ENCODE measurements at places on chromosomes 11 and 22.

DNA sequence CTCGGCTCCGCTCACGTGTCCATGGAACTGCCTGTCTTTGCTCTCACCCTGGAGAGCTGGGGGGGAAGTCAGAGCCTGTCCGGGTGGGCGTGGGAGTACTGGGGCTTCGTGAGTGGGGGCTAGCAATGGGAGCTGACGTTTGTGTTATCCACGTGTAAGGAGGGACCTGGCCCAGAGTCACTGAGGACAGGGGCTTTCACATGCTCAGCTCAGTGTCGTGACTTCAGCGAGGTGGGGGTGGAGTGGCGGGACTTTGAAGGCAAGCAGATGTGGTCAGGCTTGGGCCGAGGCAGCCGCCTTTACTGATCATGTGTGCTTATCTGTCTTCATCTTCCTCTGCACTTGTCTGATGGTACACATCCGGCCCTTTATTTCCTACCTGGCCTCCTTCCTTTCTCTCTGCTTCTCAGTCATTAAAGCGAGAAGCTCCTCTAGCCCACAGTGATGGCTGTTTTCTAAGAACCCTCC lies 113.1 kb upstream of the NNMT start:
- peak; percentile 49 for DNase-seq

DNA sequence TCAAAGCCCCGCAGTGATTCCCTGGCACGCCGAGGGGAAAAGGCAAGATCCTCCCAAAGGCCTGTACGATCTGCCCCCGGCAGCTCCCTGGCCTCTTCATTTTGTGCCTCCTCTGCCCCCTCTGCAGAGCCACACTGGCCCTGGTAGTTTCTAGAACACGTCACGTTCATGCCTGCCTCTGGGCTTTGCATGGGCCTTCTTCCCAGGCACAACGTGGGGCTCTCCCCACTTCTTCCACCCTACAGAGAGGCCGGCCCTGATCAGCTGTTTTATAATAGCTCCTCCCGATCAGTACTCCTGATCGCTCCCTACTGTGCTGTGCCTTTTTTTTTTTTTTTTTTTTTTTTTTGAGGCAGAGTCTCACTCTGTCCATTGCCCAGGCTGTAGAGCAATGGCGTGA lies 78.4 kb downstream of the PTPRJ start:
- DNase-seq: no peak

DNA sequence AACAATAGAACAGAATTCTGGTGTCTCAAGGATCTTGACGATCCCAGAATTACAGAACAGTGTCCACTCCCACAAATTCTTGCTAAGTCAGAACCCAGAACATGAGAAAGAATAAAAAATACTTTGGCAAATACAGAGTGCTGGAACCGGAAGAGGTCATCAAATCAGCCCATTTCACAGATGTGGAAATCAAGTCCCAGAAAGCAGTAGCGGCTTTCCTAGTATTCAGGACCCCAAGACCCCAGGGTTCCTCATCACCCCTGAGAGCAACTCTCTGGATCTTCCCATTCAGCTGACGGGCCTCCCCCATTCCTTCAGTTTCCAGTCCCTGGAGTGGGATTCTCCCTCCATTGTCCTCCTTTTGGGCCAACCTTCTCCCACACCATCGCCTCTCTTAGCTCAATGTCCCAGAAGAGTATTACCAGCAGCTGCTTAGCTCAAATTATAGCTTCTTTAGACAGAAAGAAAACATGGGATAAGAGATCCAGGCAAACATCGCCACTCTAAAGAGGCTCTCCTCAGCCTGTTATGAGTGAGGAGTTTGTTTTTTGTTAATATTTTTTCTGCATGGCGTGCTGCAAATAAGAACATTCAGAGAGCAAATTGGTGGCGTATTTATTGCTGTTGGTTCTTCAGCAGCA lies 268.3 kb downstream of the MN1 start:
- DNase-seq: peak; percentile 52

DNA sequence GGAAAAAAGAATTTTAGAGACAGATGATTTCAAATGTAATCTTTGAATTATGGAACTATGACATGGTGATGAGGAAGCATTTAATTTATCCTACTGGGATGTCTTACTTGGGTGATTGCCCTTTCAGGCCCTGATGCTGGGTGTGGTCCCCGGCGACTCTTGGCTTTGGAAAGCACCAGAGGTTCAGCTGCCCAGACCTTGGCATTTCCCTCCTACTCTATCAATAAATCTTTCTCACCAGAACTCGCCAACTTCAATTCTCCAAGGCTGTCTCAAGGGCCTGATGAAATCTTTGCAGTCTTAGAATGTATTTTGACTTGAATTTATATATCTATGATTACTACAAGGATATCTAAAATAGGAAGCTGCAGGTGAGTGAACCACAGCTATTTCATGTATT lies 18.5 kb upstream of the OR4D5 start:
- no peak for DNase-seq

GRCh38 chr11:69111624-69112542 lies 43.9 kb upstream of the SMIM38 start:
- no peak for DNase-seq

- no peak for DNase-seq
Measured at GRCh38 chr11:110340436-110340835, 44.0 kb upstream of the RDX start.

DNA sequence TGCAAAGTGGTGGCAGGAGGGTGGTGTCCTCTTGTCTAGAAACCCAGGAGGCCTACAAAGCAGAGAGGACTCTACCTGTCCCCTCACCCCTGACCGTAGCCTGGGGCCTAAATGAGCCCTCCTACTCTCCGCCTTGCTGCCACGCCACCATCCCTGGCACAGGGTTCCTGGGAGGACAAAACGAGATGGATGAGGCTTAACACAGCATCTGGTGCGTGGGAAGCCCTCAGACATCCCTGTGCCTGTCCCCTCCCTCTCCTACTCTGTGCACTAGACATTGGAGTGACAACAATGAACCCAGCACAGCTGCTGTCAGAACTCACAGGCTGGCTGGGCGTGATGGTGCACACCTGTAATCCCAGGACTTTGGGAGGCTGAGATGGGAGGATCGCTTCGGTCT lies 36.4 kb upstream of the DKK3 start:
- DNase-seq: no peak

DNA sequence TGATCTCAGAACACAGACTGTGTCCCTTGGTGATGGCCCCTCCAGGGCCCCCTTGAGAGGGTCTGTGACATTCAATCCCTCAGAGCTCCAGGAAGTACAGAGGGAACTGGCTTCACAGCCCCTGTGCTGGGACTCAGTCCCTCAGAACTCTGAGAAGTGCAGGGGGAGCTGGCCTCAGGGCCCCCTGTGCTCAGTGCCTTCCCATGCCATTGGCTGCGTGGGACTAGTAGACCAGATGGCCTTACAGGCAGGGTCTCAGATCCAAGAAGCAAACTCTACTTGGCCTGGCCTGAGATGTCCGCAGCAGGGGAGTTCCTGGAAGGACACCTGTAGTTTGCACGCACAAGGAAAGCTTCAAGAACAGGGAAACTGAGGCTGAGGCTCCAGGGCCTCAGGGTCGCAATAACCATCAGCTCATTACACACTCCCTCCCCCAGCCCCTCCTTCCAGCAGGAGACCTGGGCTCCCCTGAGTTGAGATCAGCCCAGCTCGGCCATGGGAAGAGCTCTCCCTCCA lies 138.4 kb downstream of the BRD1 start:
- no peak for DNase-seq

GRCh38 chr11:118243993-118244762 lies 8.0 kb downstream of the MPZL3 start:
- no peak for DNase-seq

- DNase-seq: no peak
Measured at GRCh38 chr11:77710358-77710757, 72.8 kb upstream of the CLNS1A start.

DNA sequence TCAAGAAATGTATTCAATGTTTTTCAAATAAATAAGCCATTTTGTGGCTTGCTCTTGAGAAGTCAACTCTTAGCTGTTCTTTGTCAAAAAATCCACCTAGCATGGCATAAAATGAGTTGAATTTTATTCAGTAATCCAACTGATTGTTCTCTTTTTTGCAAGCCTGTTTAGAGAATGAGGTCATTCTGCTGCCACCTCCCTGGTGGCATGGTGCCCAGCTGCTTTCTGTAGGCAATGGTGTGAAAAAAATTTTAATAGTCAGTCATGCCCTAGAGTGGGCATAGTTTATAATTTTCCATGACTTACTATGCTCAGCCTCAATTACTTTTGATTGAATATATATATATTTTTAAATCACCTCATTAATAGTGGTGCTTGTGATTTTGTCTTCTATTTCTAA lies 177.2 kb downstream of the INSC start:
- peak; percentile 16 for DNase-seq

GRCh38 chr22:26550498-26551033 lies 38.3 kb upstream of the TFIP11 start:
- DNase-seq: no peak

GRCh38 chr11:47143322-47143721 lies 33.4 kb downstream of the ARFGAP2 start:
- DNase-seq: peak; percentile 95

GRCh38 chr22:32494971-32495370 lies 20.4 kb downstream of the FBXO7 start:
- DNase-seq: no peak

DNA sequence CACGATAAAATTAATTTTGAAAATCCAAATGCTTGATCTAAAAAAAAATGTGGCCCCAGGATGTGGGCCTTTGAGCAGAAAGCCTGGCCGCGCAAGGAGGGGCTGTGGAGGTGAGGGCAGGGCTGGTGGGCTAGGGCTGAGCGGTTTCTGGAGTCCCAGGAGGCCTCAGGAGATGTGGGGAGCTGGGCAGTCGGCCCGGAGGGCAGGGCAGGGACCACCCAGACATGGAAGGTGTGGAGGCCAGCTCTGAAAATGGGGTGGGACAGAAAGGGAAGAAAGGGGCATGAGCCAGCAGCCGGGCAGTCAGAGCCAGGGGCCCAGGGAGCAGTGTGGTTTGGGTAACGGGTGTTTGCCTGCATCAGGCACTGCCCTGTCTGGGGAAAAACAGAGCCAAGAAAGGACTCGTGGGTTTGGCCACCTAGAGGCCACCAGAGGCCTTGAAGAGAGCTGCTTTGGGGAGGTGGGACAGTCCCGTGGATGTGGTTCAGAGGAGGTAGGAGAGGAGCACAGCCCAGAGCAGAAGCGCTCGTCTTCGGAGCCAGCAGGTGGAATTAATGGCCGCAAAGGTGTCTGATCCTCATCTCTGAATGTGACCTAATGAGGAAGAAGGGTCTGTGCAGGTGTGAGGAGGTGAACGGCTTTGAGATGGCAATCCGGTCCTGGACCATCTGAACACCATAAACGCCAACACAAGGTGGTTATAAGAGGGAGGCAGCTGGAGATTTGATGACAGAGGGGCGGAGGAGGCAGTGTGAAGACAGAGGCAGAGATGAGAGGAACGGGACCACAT lies 50.2 kb downstream of the IGF2 start:
- no peak for DNase-seq

GRCh38 chr11:14042686-14043465 lies 80.4 kb downstream of the SPON1 start:
- DNase-seq: peak; percentile 51

GRCh38 chr11:102933627-102934026 lies 21.9 kb downstream of the MMP13 start:
- DNase-seq: no peak

DNA sequence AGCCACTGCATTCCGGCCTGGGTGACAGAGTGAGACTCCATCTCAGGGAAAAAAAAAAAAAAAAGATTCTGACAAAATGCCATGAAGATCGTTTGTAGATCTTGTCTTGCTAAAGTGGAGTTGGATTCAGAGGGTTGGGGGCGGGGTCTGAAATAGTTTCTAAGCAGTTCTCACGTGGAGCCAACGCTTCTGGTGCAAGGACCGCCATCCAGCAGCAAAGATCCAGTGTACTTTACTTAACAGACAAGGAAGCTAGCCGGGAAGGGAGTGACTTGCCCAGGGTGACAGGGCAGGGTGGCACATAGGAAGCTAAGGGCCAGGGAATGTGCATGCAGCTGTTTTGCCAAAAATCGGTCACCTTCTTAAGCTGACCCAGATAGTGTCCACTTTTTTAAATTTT lies 27.4 kb downstream of the APOL1 start:
- no peak for DNase-seq

- DNase-seq: no peak
Measured at GRCh38 chr11:103413266-103413888, 304.2 kb downstream of the DYNC2H1 start.

DNA sequence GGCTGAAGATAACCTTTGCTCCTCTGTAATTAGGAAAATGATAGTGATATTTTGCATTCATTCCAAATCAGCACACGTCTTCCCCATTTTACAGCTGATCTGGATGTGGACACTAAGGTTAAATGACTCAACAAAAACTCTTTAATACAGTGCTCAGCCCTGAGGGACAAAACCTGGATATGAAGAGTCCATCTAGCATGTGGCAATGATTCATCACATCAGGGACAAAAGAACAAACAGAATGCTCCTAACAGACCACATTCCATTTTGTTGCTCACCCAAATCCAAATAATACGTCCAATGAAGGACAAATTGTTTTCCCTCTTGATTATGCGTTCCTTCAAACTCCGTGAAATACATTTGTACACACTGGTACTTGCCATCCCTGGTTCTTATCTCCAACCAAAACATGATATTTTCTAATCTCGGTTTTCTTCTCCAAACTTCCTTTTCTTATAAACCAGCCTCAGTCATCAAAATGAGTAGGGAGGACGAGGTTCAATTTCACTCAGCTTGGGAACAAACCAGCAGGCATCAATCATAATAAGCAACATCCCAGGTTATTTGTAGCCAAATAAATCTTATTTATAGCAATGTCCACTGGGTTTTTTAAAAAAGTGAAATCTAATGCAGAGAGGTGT lies 53.7 kb upstream of the MTMR2 start:
- DNase-seq: no peak

DNA sequence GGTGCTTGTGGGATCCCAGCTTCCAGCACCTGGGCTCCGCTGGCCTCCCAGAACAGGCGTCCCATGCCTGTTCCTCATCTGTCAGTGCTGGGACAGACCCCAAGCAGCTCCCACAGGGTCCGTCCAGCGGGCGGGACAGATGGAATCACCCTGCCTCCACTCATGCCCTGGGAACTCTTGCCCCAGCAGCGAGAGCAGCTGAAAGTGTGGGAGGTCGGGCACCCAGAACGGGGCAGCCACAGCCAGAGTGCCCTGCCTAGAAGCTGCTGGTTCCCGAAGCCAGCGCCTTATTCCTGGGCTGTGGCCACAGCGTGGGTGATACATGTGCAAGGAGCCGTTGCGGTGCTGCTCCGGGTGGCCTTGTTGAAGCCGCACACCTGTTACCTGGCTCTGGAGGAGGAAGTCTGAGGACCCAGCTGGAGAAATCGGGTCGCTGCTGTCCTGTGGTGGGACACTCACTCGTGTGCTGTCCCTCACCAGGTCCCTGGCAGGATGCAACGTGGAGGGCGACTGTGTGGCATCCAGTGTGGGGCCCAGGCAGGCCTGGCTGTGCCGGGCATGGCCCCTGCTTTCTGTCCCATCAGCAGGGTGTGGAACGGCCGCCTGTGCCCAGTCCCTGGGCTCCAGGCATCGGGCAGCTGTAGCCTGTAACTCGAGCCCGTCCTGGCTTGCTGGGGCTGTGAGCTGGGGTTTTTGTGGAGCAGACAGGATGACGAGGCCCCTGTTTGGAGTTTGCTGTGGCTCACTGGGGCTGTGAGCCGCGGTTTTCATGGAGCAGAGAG lies 16.2 kb downstream of the GRAMD4 start:
- DNase-seq: peak; percentile 81

- no peak for DNase-seq
Measured at GRCh38 chr11:47106798-47107411, 69.8 kb downstream of the ARFGAP2 start.

Measured in tongue (tissue), 3 donors.